ENCODE measurements at places on chromosomes 6 and 20.

DNA sequence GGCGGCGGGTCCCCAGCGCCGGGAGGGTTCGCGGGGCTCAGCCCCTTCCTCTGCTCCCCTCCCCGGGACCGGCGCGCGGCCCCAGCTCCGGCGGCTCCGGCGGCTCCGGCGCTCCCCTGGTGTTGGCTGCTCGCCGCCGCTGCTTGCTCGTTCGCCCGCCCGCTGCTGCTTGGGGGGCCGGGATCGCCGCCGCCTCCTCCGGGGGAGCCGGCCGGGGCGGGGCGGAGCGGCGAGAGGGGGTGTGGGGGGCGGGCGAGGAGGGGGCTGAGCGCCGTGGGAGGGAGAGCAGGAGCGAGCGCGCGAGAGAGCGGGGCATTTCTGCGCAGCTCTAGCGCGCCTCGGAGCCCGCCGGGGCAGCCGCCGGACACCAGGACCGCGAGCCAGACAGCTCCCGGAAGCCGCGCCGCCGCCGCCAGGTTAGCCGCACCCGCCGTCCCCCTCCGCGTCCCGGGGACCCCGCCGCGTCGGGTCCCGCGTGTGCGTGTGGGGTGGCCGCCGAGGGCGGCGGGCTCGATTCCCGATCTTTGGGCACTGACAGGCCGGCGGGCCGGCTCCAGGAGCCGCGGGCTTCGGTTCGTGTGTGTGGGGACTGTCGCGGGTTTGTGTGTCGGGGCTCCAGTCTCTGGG lies 62.0 kb upstream of the EPB41L1 start:
- DNase-seq: peak; percentile 52

DNA sequence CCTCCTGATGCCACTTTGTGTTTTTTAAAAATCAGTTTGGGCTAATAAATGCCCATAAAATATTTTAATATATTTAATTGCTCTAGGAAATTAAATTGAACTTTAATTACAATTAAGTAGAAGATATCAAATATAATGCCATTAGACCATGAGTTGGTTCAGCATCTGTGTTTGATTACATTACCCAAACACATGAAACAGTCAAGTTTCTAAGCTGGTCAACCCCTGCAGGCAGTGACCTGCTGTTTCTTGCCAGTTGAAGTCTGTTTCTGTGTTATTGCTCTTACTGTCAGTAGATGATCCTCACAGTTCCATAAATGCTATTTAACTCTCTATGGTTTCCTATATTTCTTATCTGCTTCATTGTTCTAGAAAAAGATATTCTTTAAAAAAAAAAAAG lies 9.7 kb upstream of the TENT5A start:
- DNase-seq: no peak

GRCh38 chr20:18527836-18528235 lies 20.1 kb downstream of the SEC23B start:
- DNase-seq: no peak

- no peak for DNase-seq
Observed at GRCh38 chr6:144816936-144817335, 531.8 kb downstream of the UTRN start.

GRCh38 chr6:135021310-135022049 lies 33.1 kb downstream of the HBS1L start:
- DNase-seq: no peak

GRCh38 chr6:30926644-30927043 lies 5.3 kb downstream of the SFTA2 start:
- no peak for DNase-seq
